Activated CD4-positive, alpha-beta T cell treated with anti-CD3 and anti-CD28 coated beads for 24 hours (primary cell): ENCODE measurements at places on chromosomes 3 and 15.

DNA sequence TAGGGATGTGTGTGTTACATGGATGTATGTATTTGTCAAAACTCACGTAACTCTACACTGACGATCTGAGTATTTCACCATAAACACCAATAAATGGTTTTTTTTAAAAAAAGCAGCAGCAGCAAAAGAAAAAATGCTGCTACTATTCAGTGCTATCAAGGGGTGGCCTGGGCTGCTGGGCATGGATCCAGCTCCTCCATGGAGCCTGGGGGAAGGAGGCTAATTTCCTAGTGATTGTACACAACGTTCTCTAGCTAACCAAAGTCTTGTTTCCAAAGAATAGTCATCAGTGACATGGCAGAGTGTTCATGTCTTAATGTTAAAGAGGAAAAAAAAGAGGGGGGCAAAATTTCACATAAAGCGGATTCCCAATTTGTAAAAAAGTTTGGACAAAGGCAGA is 29.0 kb downstream of the POMGNT2 start:
- no peak for DNase-seq

DNA sequence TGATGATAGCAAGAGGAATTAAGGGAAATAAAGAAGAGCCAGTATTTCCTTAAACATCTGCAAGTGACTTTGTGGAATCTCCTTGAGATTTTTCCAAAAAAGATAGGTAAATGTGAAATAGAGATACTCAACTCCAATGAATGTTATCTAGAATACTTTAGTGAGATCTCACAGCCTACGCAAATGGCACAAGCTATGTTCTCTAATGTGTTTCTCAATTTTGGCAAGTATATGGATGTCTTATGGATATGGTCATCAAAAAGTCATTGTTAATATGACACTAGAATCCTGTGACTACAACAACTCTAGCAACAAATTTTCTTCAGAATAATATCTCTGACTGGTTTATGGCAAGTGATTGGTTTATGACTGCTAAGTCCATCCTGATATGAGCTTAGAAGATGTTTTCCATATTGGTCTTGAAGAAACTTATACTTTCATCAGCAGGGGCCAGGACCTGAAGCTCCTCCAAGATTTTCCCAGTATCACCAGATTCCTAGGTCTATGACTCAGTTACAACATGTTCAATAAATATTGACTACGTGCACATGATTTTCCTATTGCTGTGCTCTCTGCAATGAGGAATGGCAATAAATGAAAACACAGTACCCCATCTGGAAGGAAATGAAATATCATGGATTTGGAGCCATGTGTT is 170.9 kb upstream of the THBS1 start:
- DNase-seq = no peak

- no peak for DNase-seq
These were observed 149.4 kb downstream of the LPP start for GRCh38 chr3:188303286-188303799.

DNA sequence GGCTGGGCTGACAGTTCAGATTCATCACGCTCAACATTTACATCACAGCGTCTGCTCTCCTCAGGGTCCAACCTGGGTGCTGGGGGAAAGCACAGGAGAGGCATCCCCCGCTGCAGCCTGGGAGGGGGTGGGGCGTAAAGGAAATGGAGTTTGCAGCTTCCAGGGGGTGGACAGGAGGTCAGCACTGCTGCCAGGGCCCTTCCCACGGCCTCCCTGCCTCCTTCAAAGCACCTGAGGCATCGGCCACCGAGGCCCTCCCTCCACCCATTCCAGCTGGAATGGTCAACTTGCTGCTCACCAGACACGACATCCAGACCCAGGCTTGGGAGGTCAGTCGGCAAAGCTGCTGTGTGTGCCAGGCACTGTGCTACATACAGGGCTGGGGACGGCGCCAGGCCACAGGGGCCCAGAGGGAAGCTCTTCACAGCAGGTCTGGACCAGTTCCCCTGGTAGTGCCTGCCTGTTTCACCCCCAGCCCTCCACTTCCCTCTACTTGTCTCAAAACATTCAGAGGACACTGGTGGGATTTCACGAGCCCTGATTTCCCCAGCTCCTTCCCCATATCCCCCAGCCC is 120.7 kb downstream of the ANP32A start:
- DNase-seq = no peak

DNA sequence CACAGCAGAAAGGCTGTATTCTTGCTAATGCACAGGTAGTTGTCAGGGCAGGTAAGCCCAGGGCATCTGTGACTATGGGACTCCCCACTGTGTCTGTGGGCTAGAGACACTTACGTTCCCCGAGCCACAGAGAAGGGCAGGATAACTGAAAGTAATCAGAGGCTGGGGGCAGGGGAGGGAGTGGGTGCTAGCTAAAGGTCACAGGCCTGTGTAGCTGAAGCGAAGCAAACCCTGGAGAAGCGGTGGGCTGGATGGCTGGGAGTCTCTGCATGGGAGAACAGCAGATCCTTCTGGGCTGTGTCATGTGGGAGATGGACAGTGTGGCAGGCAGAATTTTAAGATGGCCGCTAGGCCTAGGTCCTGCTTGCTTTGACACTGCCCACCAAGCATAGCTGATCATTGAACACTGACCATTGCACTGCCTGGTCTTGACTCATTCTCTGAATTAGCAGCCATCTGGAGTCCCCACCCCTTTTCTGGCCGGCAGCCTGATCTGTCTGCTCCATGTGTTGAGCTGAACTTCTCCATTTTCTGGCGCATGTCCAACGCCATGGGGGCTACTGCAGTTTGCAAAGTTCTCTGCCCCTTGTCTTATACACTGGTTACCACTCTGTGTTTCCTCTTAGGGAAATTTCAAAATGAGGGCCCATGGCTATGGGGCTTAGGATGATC is 110.0 kb downstream of the DGKG start:
- no peak for DNase-seq

DNA sequence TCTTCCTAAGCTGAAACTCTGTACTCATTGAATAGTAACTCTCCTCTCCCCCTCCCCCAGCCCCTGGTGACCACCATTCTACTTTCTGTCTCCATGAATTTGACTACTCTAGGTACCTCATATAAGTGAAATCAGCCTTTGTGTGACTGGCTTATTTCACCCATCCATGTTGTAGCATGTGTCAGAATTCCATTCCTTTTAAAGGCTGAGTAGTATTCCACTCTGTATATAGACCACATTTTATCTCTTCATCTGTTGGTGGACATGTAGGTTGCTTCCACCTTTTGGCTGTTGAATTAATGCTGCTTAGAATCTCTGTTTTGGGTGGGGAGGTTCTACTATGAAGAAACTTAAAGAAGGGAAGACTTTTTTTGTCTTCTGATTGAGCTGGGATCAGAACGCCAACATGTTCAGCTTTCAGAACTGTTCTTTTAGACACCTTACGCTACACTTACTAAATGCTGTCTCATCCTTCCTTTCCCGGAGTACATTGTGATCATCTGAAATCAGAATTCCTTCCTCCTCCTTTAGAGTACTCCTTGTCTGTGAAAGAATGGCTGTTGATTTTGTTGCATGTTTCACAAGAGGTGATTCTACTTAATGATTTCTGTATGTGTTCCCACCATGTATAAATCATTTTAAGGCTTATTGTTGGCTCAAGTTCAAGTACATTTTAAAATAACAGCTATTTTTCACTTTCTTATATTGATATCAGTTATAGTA is 50.3 kb downstream of the MRPS25 start:
- no peak for DNase-seq

DNA sequence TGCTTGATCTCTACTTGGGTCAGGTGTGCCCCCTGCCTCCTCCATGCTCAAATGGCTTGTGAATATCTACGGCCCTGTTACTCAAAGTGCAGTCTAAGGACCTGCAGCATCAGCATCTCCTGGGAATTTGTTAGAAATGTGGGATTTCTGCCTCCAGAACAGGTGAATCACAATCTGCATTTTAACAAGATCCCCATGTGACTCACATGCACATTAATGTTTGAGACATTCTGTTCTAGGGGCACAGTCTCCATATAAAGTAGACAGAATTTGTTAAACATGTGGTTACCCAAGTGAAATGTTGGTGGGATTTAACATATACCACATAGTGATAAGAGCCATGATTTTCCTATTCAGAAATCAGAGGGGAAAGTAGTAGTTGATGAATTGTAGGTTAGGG is 256.2 kb downstream of the NR1D2 start:
- no peak for DNase-seq

DNA sequence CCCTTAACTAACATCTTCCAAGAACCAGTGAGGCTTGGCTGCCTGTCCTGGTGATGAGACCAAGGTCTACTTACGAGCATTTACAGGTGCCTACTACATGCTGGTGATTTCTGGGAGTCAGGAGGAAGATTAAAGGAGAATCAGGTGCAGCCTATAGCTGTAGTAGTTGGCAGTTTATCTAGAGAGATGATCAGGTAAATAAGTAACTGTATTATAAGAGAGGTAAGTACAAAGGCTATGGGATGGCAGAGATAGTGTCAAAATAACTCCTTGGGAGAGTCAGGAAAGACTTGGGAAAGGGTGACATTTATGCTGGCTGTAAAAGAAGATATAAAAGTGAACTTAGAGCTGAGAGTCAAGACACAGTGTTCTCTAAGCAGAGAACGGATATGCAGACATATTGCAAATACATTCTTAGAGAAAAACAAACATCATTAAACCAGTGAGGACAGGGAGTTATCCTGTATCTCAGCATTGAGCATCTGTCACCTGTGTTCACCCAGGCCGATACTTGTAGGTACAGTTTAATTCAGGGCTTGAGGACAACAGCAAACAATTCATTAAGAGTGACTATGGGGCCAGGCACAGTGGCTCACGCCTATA is 49.7 kb upstream of the ACP3 start:
- no peak for DNase-seq

GRCh38 chr3:183533412-183534132 is 21.9 kb downstream of the KLHL6 start:
- DNase-seq = no peak

GRCh38 chr3:119380697-119381096 is 82.7 kb downstream of the TMEM39A start:
- DNase-seq = no peak

GRCh38 chr3:169090559-169090958 is 573.0 kb downstream of the MECOM start:
- no peak for DNase-seq
